Activated CD8-positive, alpha-beta T cell treated with anti-CD3 and anti-CD28 coated beads for 36 hours (primary cell): ENCODE measurements at places on chromosomes 7 and 10.

- DNase-seq: no peak
These were observed 16.8 kb downstream of the ATP6V1F start for GRCh38 chr7:128879461-128879938.

DNA sequence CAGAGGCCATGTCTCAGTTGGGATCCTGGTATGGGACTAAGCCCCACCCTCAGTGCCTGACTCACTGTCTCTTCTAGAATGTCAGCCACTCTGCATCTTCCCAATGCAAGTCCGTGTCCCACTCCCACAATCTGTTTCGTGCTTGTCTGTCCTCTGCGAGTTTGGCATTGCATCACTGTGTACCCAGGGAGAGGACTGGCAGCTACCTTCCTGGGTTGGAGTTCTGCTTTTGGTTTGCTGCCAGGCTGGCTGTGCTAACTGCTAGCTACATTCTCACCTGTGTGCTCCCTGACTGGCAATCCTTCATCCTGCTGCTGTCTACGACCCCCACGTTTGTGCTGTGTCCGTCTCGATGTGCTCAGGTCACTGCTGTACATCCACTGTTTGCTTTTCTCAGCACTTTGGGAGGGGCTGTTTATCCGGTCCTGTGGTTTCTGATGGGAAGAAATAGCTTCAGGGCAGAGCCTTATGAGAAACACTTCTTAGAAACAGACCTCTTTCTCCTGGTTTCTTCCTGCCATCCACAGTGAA lies 56.0 kb upstream of the GLI3 start:
- no peak for DNase-seq

DNA sequence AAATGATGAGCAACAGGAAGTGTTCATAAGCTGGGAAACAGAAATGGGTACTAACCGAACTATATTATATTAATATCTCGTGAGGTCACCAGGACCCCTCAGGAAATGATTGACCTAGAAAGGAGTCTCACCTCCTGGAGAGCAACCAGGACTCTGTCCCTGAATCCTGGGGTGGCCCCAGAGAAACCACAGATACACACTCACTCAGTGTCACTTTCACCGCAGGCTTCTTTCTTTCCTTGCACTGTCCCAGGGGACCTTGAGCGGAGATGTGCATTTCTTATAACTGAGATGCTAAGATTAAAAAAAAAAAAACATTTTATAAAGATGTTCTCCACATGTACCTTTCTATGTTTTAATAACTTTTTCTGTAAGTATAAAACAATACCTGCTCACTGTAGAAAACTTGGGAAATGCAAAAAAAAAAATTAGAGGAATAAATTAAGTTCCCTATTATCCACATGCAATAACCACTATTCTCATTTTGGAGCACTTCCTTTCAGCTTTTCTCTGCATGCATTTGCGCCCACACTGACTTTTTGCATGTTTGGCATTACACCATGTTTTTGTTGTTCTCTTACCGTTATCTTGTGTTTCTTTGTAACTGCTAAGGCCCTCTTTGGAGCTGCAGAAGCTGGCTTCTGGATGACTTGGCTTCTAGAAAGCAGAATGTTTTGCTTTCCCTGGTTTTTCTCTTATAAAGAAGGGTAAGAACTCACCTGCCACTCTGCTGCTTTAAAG lies 15.0 kb downstream of the NOD1 start:
- no peak for DNase-seq

GRCh38 chr10:89475125-89475524 lies 60.3 kb downstream of the SLC16A12 start:
- DNase-seq: no peak

- DNase-seq: peak; percentile 73
These were observed 453.1 kb downstream of the SORCS1 start for GRCh38 chr10:106711313-106711906.

DNA sequence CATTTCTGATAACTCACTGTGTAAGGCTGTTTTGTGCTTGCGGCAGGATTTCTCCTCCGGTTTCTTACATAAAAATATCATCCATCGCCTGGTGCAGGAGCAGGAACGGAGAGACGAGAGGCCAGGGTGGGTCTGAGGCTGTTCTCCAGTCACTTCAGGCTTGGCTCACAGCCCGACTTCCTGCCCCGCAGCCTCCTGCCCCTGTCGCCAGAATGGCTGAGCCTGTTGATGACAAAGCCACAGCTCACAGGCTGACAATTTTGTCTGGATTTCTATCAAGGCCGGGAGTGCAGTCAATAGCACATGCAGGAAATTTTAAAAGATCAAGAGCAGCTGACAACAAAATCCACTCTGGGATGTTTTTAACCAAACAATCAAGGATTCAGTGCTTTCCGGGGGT lies 229.7 kb upstream of the ZNF32 start:
- no peak for DNase-seq

- DNase-seq: no peak
These were observed 2.5 kb downstream of the CHN2 start for GRCh38 chr7:29196971-29197595.

DNA sequence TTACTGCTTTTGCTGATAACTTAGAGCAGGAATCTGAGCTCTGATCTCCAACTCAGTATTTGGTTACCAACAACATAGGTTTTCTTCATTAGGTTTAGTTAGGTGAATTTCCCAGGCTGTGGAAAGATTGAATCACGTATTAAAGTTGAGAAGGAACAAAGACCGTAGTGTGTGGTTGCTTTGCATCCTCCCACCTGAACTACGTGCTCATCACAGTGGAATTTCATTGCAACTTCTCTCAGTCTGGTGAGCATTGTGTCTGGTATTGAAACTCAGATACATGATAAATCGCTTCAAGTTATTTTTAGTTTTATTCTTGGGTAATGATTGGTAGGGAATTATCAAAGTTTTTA lies 139.4 kb upstream of the AKR1E2 start:
- peak; percentile 40 for DNase-seq

DNA sequence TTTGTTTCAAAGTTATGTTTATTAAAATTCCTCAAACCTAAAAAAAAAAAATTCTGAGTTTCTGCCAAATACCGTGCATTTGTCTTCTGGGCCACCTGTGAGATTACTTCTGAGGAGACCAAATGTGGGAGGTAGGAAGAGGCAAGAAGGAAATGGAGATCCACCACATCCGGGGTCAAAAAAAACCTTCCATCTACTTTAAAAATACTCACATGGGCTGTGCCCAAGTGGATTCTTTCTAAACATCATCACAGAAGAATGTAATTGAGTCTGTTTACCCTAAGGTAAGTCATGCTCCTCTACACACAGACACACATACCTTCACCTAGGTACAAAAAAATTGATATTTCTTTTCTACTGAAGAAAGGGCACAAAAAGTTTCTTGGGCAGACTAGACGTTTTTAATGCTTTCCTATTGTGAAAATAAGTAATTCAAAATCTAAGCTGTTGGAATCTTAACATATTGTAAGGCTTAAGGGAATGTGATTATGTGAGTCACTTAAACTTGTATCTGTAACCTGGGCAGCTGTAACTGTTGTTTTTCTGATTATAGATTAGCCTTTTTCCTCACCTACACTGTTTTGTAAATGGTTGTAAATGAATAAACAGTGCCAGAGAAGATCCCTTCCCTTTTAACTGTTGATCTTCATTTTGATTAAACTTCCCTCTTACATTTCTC lies 19.1 kb upstream of the SPOCK2 start:
- DNase-seq: peak; percentile 56

DNA sequence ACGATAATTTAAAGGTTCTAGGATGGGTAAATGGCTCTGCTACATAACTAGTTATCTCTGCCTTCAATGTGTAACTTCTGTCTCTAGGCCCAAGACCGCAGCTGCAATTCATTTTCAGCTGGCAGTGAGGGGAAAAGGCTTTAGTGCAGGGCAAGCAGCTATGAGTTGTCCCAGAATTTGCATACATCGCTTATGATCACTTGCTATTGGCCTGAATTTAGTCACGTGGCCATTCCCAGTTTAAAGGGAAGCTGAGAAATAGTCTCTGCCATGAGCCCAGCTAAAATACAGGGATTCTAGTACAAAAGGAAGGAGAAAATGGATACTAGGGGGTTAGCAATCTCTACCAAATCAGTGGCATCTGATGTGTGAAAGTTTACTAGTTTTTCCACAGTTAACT lies 145.8 kb upstream of the IMMP2L start:
- no peak for DNase-seq

DNA sequence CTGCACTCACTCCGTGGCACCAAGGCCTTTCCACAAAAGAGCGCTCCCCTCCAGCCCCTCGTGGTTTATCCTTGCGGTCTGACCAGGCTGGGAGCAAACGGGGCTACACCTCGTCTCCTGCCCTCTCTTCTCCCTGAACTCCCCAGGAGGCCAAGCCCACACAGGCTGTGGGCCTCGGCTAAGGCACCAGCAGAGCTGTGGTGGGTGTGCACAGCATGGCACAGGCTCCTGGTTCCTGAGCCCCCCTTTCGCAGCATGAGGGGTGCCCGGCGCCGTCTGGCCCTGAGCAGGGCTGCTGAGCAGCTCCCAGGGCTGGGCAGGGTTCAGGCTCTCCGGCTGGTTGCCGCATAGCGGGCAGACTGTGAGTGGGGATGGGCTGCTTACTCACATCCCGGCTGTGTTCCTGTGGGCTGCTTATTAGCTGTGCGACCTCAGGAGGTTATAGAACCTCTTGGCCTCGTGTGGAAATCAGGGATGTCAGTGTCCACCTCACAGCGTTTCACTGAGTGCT lies 90.4 kb downstream of the ZMIZ1 start:
- DNase-seq: no peak

DNA sequence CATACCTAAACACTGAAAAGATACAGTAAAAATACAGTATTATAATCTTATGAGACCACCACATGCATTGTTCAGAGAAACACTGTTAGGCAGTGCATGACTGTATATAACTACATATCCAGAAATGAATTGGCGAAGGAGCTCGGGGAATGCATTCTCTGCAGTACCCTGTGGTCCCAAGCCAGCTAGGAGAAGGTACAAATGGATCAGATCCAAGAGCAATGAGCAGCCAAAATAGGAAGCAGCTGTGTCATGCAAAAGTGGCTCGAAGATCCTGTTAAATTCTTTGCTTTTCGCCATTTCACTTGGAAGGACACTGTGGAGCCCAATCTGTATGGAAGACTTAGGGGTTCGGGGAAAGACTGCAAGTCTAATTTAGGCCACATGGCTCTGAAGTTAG lies 334.8 kb downstream of the TNS3 start:
- DNase-seq: no peak

DNA sequence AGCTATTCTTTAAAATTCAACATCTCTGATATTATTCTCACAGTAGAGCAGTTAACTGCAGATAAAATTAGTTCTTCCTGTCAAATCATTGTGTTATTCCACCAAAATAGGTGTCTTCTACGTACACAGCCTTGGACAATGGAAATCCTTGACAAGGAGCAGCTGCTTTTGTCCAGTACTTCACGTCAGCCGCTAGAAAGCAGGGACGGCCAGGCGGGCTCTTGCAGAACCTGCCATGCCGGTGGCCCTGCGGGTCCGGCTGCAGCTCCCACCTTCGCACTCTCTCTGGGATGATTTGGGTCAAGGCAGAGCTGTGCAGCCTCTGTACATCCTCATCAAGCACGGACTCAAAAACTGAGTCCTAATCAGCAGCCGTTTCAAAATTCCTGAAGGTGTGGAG lies 2.2 kb upstream of the FOXI2 start:
- no peak for DNase-seq

DNA sequence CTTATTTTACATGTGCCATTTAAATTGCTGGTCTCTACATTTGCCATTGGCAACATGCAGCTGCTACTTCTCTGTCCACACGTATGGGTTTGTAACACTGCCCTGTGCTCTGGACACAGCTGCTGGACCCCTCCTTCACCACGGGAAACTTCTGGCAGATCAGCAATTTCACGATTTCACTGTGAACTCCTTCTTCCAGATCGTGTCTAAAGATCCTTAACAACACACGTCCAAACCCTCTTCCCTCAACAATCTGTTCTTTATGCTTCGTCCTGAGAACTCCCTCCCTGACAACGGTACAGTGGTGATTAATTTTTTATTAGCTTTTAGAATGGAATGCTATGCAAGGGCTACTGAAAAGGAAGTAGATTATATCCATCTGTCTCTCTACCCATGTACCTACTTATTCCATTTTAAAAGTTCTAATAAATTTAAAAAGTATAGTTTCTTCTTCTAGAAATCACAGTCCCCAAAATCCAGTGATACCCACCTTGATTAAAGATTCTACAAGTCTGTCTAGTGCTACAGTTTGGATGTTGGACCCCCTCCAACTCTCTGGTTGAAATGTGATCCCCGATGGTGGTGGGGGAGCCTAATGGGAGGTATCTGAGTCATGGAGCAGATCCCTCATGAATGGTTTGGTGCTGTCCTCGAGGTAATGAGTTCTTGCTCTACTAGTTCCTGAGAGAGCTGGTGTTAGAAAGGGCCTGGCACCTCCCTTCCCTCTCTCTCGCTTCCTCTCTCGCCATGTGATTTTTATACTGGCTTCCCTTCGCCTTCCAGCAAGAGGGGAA lies 81.0 kb downstream of the KIAA1549 start:
- DNase-seq: no peak

DNA sequence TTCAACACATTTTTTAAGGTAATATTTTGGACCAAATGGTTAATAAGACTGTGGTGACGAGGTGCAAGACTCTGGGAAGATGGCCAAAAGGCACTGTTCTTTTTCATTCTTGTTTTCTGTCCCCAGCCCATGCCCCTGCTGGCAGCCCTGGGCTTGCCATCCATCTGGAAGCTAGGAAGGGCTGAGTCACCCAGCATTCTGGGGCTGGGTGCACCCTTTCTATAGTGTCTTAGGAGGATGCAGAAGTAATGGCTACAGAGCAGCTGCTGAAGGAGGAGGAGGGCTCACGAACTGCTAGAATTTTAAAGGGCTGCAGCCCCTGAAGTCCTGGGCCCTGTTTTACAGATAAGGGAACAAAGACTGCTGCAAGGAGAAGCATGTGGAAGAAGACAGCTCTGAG lies 42.8 kb upstream of the ZNF32 start:
- no peak for DNase-seq

- DNase-seq: no peak
These were observed 123.7 kb downstream of the TACC2 start for GRCh38 chr10:122112625-122113160.

GRCh38 chr7:117793521-117793920 lies 79.7 kb downstream of the CTTNBP2 start:
- DNase-seq: no peak

DNA sequence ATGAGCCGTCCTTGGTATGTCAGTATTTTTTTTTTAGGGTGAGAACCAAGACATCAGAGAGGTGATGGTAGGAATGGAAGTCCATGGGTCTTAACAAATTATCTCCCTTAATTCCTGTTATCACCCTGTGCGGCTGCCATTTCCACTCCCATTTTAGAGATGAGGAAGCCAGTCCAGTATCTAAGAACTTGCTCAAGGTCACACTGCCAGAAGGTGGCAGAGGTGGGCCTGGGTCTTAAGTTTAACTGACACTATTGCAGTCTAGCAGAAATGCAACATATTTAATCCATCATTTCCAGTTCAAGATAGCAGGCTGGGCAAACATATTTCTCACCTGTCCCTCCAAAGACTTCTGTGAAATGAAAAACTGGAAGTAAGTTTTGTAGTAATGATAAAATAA lies 108.3 kb downstream of the GLI3 start:
- DNase-seq: peak; percentile 15
